Bronchial epithelial cell (primary cell): ENCODE measurements at places on chromosomes 11 and 22.

GRCh38 chr11:123206791-123207434 is 11.9 kb upstream of the CLMP start:
- no peak for DNase-seq

DNA sequence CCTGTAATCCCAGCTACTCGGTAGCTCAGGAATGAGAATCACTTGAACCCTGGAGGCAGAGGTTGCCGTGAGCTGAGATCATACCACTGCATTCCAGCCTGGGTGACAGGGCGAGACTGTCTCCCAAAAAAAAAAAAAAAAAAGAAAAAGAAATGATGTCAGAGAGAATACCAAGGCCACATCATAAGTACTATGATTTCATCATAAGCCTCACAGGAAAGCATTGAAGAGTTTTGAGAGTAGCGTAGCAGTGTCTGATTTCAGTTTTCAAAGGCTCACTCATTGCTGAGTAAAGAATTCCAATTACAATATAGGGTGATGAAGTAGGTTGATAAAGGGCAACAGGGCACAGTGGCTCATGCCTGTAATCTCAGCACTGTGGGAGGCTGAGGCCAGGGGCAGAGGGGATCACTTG is 88.8 kb downstream of the MRTFA start:
- no peak for DNase-seq

- no peak for DNase-seq
These were observed 866 bp downstream of the EXPH5 start for GRCh38 chr11:108592591-108593213.

- DNase-seq: no peak
These were observed 22.1 kb upstream of the UCP3 start for GRCh38 chr11:74030723-74031676.

DNA sequence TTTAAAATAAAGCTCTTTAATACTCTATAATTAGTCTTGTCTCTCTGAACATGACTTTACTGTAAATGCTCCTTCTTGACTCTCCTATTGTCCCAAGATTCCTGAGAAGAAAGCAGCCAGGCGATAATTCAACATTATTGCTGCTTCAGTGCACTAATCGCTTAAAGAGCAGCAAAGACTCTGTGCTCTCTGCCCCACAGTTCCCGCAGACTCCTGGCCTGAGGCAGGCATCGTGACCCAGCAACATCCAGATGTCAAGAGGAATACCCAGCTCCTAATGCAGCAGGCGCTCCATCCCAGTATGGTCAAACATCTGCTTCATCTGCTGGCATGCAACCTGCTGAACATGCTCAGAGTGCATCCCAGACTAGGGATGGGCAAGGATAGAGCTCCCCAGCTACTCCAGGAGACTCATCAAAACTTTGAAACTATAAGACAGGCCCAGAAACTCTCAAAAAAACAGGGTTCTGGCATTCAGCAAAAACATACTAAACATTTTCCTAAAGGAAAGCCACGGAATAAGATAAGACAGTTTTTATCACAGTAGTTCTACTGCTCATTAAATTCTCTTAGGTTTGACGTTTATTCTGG is 270.0 kb downstream of the SOX6 start:
- DNase-seq: no peak

DNA sequence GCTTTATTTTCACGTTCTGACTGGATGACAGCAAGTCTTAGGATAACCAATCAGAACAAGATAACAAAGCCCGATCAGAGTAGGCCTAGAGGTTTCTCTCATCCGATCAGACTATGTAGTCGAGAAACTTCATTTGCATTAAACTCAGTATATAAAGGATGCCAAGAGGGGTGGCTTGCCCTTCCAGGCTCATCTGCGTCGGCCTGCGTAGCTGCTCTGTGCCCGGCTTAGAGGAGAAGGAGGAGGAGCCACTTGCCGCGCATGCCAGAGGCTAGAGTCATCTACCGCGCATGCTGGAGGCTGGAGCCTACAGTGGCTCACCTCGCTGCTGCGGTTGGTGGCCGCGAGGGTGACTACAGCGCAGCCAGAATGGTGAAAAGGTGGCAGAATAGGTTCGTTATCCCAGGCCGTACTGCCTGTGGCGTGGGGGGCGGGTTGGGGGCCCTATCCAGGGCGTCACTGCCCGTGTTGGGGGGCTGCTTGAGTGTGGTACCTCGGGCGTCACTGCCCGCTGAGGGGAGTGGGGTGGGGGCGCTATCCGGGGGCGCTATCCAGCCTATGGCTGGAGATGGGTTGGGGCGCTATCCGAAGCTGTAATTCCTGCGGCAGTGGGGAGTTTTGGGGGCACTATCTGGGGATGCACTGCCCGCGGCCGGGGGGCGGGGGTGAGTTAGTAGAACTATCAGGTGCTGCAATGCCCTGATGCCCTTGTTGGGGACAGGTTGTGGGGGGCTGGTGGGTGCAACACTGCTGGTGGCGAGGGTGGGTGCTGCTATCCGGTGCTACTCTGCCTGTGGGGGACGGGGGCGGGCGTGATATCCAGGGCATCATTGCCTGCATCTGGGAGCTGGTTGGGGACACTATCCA is at the start of gene RFPL2:
Gene RFPL2, minus strand, starts transcription at position 218 of the 867 bp plus-strand sequence. CDS start 2,622 bp downstream, outside the sequence.
- peak; percentile 20 for DNase-seq

GRCh38 chr11:58796333-58796732 is 48.2 kb downstream of the GLYATL2 start:
- DNase-seq: no peak
